Vagina (tissue), 2 donors: ENCODE measurements at places on chromosomes 4 and X.

DNA sequence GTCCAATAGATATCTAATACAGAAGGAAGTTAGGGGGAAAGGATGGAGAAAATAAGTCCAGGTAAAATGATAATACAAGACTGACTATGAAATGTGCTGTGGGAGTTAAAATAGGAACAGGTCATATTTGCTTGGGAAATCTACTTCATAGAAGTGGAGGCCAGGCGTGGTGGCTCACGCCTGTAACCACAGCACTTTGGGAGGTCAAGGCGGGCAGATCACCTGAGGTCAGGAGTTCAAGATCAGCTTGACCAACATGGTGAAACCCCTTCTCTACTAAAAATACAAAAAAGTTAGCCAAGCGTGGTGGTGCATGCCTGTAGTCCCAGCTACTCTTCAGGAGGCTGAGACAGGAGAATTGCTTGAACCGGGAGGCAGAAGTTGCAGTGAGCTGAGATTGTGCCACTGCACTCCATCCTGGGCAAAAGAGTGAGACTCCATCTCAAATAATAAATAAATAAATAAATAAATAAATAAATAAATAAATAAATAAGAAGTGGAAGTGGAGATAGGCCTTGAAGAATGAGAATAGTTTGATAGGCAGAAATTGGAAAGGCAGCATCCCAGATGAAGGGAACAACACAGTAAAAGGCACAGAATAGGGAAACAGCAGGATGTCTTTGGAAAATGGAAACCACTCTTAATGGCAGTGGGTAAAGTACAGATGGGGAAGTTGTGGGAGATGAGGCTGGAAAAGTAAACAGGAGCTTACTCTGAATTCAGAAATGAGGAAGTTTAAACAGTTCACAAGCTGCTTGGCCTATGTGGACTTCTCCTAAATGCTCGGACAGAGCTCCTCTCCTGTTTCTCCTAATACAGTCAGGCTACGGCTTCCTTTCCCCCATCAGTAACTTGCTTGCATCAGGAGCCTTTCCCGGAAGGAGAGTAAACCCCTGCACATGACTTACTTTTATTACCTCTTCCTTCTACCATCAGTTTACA is 15.1 kb upstream of the GK start:
- DNase-seq: no peak

DNA sequence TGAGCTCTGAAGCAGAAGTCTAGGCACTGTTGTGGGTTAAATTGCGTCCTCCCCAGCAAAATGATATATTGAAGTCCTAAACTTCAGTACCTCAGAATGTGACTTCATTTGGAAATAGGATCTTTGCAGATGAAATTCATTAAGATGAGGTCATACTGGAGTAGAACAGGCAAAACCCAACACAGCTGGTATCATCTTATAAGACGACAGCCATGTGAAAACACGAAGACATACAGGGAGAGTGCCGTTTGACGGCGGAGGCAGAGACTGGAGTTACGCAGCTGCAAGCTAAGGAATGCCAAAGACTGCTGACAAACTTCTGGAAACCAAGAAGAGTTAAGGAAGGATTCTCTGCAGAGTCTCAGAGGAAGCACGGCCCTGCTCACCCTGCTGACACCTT is 241.5 kb downstream of the MAML3 start:
- DNase-seq: no peak

DNA sequence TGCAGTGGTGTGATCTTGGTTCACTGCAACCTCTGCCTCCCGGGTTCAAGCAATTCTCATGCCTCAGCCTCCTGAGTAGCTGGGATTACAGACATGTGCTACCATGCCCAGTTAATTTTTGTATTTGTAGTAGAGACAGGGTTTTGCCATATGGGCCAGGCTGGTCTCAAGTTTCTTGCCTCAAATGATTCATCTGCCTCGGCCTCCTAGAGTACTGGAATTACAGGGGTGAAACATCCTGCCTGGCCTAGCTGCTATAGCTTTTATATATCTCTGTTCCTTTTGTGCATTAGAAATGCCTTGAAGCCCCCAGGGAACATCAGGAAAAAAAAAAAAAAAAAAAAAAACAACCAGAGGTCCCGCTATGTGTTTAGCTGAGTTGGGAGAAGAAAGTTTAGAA is 34.8 kb downstream of the UBE2K start:
- no peak for DNase-seq

- DNase-seq: no peak
These were observed 538 bp downstream of the SCML2 start for GRCh38 chrX:18353931-18354368.

- no peak for DNase-seq
These were observed 22.5 kb downstream of the GPM6B start for GRCh38 chrX:13794417-13794816.
